ENCODE measurements at places on chromosomes 3 and 15.

DNA sequence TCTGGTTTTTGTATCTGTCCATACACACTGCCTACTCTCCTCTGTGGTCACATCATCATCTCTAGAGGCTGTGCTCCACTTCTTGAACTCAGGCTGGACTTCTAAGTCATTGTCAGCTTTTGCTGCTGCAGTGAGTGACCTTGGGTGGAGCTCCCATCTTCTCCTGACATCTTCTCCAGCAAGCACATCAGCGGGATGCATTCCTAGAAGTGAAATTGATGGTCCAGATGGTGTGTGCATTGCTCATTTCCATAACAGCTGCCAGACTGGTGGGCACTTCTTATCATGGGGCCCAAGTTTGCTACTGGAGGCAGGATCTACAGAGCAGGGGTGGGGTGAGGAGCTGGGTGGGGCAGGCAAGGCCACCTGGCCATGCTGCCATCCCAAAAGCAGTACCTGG lies 109.9 kb downstream of the DNAJB8 start:
- DNase-seq: no peak

DNA sequence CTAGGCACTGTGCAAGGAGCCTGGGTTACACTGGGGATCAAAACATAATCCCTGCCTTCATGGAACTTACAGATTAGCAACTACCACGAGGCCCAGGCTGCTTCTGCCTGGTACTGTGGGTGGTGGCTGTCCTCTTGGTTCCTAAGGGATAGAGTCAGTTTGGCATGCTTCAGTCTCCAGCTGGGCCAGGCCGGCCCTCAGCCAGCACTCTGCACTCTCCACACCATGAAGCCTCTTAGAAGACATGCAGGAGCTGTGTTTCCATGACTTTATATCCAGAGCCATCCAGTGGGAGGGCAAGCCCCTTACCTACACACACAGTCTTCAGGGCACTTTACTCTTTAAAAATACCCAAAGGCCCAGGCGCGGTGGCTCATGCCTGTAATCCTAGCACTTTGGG lies 54.4 kb downstream of the ATP1B3 start:
- no peak for DNase-seq

DNA sequence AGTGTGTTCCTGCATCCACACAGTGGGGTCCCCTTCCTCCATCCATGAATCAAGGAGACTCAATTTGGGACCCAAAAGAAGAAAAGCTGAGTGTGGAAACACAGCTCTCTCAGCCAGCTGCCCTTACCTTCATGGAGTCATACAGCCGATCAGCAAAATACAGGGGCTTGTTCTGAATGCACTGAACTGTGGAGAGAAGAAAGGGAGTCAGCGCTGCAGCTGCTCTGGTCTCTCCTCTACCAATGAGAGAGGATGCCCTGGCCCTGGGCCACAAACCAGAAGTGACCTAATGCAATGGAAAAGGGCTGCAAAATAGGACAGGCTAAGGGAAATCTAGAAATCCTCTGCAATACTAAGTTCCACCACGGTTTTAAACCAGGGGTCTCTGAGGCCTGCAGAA lies 46.7 kb downstream of the ANXA2 start:
- DNase-seq: no peak

DNA sequence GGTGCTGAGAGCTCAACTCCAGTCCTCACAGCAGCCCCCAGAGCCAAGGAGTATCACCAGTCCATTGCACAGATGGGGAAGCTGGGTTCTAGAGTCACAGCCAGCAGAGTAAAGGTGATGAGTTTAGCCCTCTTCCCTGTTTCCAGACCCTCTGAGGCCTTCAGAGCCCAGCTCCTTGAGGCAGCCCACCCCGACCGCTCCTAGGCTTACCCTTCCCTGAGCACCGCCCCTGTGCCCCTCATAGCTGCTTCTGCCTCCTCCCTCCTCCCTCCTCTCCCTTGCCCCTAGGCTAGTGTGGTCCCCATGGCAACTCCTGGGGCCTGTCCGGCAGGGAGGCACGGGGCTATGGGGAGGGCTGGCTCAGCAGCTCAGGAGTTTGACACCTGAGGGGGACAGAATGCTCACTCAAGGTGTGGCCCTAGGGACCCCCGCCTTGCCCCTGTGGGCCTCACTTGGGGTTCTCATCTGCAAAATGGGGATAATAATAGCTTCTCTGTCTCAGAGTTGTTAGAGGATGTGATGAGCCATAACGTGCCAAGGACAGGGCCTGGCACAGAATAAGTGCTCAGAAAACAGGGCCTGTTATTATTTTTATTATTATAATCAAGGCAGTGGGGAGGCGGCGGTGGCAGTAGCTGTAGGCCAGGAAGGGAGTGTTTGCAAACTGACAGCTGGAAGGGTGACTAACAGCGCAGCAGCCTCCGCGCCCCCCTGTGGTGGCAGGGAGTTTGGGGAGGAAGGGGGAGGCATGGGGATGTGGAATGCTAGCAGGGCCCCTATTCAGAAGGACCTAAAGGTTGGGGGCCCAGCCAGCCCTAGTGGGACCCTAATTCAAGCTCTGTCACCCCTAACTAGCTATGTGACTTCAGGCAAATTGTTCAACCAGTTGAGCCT lies 11.5 kb downstream of the CSK start:
- peak; percentile 77 for DNase-seq

DNA sequence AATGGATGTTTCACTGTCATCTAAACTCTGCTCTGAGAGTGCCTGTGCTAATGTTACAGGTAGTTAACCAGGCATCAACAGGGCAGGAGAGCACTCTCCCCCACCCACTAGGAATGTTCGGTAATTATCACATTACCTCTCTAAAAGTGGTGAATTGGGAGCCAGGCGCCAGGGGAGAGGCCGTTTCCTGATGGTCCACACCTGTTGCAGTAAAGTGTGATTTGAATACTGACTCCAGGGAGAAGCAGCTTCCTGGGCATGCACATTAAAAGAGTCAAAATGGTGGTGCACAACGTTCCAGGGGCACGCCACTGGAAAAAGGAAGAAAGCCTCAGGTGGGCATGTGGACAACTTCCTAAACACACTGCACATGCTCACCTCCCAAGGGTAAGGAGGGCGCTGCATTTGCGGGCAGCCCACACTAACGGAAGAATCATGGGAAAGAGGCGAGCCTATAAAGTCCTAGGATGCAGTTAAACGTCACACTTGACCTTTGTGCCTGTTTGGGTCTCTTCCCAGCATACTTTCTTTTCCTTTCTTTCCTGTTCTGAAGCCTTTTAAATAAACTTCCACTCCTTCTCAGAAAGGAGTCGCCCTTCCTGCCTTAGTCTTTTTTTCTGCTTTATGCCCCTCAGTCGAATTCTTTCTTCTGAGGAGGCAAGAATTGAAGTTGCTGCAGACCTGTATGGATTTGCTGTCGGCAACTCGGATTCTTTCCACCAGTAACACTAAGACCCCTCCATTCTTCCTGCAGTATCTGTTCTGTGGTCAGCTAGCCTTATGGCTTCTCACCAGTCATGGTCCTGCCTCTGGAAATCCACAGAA lies 28.9 kb upstream of the GPD1L start:
- no peak for DNase-seq

- DNase-seq: no peak
These were observed 60.9 kb downstream of the SCN10A start for GRCh38 chr3:38755130-38755529.

GRCh38 chr3:4672725-4673275 lies 179.7 kb downstream of the ITPR1 start:
- no peak for DNase-seq

GRCh38 chr3:21049334-21050062 lies 701.5 kb downstream of the ZNF385D start:
- DNase-seq: no peak

DNA sequence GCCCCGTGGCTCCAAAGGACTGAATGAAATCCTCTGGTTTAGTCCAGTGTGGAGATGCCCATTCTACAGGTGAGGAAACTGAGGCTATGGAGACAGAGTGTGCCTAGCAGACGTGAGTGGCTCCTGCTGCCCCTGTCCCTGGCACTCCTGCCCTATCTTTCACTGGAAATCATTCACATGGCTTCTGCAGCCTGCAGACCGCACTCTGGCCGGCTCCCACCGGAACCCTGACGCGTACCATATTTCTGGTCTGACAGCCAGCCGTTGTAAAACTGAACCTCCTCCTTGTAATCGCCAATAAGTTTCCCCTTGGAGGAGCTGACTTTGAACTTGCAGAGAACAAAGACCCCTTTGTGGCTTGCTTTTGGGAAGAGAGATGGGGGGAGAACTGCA lies 136.5 kb downstream of the CHSY1 start:
- DNase-seq: no peak

GRCh38 chr15:75809986-75810750 lies 33.1 kb upstream of the UBE2Q2 start:
- peak; percentile 9 for DNase-seq
